ENCODE measurements at places on chromosomes 6 and 20.

DNA sequence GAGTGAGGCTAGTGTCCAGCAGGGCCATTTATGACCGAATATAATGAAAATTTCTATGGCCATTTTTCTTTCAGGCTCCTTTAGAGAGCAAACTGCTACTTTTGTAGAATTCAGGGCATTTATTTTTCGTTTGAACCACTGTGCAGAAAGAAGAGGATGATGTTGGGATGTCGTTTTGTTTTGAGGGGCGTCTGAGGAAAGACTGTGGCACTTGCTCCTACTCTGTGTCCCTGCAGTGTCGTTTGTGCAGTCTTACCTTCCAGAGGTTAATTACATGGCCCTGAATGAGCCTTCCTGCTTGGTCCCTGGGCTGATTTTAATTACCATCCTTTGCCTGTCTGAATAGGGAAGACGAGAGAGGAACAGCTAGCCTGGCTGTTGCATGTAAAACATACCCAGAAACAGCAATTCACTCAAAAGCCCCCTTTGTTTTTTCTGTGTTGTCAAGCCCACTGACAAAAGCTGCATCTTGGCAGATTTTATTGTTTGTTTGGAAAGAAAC is 65.3 kb downstream of the CTNNBL1 start:
- DNase-seq, result no peak

GRCh38 chr6:17673543-17674254 is 33.0 kb downstream of the NUP153 start:
- DNase-seq, result no peak

DNA sequence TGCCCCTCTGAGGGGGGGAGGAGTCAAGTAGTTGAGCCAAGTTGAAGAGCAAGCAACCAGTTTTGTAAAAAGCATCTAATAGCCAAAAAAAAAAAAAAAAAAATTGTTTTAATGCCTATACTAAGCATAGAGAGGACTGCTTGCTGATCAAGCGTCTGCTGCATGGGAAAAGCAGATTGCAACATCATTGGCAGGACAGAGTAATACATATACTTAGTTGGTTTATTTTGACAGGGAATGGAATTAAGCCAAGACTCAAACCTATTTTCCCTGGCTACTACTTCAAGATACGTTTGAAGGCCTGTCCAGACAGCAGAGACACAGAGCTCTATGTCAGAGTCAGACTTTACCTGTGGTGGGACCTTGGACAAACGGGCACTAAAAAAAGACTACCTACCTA is 120.5 kb downstream of the RTN4IP1 start:
- no peak for DNase-seq

DNA sequence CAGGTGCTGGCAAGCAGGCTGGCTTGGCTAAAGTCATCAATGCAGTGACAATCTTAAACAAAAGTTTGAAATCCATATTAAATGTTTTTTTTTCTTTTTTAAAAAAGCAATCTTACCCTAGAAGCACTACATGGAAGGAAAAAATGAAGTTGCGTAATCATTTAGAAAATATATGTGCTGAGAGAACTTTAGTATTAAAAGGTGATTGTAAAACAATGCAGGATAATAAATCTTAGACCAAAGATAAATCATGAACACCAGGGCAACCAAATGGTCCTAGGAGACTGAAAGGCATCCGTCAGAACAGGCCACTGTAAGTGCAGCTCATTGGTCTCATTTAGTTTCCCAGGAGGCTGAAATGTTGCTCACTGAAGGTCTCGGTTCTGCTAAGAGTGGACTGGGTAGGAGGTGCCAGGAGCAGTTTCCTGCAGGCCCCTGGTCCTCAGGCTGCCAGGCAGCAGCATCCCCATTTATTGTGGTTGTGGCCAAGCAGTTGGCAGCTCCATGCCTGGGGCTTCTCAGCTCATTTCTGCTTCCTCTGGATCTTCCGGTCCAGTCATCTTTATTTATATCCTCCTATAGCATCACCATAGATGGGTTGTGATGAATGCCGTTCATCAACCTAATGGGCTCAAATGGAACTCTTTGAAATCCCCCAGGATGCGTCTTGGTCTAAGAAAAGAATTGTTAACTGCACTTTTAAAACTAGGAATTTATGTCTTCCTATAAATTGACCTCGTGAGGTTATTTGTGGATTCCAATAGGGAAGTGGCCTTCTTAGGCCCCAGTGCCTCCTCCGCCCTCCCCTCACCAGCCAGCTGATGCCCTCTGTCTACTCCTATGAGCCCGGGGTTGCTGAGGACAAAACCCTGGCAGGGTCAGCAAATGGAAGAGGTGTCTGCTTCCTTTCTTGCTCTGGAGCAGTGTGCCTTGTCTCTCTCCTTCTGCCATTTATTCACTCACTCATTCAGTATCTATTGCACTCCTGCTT is 269.0 kb downstream of the UST start:
- no peak for DNase-seq

DNA sequence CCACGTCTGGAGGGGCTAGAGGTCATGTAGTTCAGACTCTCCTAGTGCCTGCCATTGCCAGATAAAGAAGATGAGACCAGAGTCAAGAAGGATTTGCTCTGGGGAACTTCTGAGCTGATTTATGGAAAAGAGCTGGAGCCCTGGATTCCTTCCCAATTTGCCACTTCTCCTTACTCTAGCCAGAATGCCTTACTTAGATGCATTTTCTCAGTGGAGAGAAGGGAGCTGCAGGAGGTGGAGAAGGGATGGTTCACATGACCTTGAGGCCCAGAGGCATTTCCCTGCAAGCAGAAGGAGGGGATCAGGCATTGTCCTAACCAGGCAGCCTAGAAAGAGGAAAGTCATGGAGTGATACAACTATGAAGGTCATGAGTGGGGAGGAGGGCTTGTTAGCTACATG is 122.2 kb downstream of the UNC5CL start:
- no peak for DNase-seq

- no peak for DNase-seq
Measured at GRCh38 chr20:46349742-46350056, 41.4 kb upstream of the CDH22 start.

All from activated CD8-positive, alpha-beta memory T cell treated with anti-CD3 and anti-CD28 coated beads for 1 hour (primary cell).